ENCODE measurements at places on chromosomes 13 and 19.

DNA sequence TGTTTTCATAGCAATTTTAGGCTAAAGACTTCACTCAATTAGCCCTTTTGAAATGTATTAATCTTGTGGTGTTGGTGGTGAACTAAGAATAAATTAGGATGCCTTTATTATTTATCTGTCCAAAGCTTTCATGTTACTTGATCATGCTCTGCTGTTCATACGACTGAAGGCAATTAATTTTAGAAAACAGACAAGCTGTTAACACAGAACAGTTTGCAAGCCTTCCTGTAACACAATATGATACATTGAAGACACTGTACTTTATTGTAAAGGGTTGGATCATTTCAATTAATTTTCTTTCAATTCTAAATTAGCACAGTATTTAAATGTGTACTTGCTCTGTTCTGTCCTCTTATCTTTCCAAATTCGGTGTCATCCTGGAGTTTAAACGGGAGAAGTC is 794.3 kb upstream of the MIR17HG start:
- DNase-seq, result no peak

- no peak for DNase-seq
These were observed 207.0 kb upstream of the ZNF507 start for GRCh38 chr19:32138416-32138815.

- DNase-seq, result no peak
These were observed 2.8 kb downstream of the MIR17HG start for GRCh38 chr13:91349992-91350911.

- no peak for DNase-seq
These were observed 72.3 kb upstream of the RFC3 start for GRCh38 chr13:33745370-33746324.

DNA sequence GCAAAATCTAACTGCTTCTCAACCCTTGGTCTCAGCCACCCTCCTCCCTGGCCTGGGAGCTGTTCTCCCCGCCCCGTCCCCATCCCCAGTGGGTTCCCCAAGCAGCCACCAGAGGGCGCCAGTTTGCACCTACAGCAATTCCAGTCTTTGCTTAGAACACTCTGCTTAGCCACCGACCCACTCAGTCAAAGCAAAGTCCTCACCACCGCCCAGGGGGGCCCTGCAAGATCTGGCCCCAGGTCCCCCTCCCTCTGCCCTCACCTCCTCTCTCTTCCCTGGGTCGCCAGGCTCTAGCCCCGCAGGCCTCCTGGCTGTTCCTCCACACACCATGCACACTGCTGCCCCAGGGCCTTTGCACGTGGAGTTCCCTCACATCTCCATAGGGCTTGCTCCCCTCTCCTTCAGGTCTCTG is 12.4 kb downstream of the TMEM143 start:
- peak; percentile 55 for DNase-seq

GRCh38 chr13:98496966-98497365 is 79.9 kb downstream of the STK24 start:
- DNase-seq, result no peak

DNA sequence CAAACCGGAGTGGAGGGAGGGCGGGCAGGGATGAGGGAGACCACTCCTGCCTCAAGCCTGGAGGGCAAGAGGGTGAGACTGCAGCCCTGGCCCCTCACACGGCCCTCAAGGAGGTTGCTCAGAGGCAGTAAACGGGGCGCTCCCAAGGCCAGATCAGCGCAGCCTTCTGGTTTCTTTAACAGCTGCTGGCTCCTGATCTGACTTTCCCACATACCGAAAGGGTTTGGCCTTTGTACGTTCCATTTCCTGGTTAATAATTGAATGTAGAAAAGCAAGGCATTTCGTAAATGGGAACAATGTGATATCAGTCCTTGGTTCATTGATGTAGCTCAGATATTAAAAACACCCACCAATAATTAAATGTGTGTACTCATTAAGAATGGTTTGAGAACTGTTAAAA is 71.5 kb downstream of the GGACT start:
- DNase-seq, result no peak

DNA sequence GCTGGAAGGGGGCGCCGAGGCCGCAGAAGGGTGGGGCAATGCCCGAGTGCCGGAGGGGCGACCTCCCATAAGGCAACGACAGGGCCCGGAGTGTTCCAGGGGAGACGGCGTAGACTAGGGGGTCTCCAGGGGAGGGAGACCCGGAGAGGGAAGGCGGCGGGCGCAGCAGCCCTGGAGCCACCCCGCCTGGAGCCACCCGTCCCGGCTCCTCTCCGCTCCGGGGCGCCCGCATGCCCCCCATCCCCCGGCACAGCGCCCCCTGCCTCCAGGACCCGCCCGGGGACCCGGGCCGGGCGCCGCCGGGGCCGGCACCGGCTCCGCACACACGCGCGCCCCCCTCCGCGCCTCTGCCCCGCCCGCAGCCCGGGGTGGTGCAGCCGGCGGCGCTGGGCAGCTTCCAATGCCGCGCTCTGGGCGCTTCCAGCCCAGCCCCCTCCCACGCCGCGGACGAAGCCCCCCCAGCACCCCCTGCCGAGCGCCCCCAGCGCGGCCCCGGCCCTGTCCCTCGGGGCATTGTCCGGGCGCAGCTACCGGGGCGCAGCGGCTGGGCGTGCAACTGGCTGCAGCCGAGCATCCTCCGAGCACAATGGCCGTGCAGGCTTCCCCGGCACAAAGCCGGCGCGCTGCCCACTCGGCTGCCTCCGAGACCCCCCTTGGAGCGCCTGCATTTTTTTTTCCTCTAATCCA is 519 bp downstream of the PTPRS start:
- DNase-seq, result no peak
